ENCODE measurements at places on chromosomes 12 and 14.

- peak; percentile 4 for DNase-seq
Measured at GRCh38 chr12:81221681-81222080, 143.8 kb downstream of the ACSS3 start.

- DNase-seq: peak; percentile 66
Measured at GRCh38 chr14:75884198-75884611, 97.6 kb downstream of the TGFB3 start.

DNA sequence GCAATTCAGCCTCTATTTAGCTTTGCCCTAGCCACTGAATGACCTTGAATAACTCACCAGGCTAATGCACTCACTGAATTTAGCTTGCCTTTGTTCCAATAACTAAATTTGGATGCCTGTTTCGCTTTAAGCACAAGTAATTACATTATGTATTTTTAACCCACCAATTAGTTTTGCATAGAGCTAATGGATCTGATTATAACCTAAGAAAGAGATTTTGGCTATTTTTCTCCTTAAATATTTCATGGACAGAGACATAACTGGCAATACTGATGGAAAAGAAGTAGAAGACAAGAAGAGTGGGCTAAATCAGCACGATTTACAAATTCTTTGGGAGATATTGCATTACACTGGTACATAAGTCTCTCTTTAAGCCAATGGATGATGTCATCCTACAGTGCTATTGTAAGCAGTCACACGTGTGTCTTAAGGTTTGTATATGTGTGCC lies 85.7 kb downstream of the AKAP6 start:
- DNase-seq: no peak

DNA sequence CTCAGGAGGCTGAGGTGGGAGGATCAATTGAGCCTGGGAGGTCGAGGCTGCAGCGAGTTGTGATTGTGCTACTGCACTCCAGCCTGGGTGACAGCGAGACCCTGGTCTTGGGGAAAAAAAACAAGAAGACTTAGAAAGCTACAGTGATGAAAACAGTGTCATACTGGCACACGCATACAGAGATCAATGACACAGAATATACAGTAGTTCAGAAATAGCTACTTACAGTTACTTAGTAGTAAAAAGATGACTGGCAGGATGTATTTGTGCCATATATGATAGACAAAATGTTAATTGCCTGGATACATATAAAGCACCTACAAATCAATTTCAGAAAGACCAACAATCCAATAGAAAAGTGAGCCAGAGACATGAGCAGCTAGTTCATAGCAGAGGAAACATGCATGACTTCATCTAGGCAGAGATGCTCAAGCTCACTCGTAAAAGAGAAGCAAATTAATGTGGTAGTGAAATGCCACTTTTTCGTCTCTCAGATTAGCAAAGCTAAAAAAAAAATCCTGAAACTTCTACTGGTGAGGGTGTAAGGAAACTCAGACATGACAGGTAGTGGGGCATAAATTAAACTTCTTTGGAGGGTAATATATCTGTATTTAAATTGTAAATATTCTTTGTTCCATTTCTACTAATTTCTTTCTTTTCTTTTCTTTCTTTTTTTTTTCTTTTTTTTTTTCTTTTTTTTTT lies 2.5 kb upstream of the ALDH2 start:
- no peak for DNase-seq

DNA sequence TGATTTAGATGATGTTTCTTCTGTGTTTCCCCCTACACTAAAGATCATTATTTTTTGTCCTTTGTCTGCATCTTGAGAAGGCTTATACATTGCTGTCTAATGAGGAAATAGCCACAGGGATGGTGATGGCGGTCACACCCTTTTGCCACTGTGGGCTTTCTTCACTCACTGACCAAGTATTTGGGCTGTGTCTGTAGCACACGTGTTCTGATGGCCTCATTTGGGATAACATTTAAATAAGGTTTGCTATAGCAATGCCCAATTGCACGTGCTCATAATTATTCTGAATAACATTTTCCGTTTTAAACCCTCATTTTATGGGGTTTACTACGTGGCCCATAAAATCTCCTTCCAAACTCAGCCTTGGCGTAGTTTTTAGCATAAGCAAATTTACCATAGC lies 230.3 kb upstream of the PRICKLE1 start:
- no peak for DNase-seq

DNA sequence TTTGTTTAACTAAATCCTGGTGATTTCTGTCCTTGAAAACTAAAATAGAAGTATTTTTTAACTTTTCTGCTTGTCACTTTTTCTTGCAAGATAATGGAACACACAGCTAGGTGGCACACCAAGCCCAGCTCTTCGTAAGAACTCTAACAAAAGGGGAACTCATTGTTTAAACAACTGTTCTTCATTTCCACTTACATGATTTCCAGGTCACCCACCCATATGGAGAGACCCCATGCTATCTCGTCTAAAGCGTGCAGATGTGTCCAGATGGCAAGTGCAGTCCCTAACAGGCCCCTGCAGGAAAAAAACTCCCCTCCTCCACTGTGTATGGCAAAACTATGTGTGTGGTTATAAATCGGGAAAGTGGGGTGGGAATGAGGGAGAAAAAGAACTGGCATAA lies 43.3 kb upstream of the NT5DC3 start:
- peak; percentile 40 for DNase-seq

DNA sequence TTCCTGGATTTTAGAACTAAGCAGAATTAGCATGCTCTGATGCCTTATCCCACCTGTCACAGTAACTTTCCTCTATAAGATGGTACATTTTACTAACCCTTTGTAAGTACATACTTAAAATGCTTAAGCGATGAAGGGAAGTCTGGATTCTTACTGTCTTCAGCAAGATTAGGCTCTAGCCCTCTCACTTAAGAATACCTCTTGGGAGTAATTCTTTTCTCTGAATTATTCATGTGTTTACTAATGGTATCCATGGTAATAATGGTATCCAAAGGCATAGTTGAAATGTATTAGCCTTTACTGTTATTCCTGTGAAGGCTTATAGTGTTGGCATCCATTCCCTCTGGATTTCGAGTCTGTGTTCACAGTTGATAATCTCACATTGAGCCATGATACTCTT lies 176.9 kb downstream of the MON2 start:
- no peak for DNase-seq

- peak; percentile 84 for DNase-seq
Measured at GRCh38 chr12:38921025-38921677, 15.8 kb upstream of the CPNE8 start.
